ENCODE measurements at places on chromosomes 7 and 10.
A peak's percentile ranks its signal among the peaks of the same experiment; 100 is the strongest.

DNA sequence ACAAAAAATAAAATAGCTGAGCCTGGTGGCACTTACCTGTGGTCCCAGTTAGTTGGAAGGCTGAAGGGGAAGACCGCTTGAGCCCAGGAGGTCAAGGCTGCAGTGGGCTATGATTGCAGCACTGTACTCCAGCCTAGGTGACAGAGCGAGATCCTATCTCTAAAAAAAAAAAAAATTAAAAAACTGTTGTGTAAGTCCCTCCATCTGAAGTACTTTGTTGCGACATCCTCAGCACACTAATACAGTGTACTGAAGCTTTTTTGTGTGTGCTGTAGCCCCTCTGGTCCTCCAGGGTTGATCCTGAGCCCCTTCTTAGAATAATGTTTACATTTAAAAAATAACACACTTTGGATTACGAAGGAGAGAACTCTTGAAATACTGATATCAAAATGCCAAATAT lies 71.3 kb downstream of the PFKFB3 start:
- no peak for DNase-seq

DNA sequence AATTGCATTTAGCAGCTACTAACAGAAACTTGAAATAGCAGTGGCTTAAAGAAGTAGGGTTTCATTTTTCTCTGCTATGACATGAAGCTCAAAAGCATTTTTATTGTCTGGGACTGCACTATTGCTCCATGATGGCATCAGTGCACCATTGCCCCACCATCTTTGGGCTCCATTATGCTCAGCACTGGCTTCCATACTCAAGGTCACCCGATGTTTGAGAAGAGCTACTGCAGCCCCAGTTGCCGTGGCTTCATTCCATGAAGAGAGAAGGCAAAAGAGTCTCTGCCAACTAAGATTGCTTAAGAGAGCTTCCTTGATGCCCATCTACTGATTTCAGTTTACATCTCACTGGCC lies 192.2 kb upstream of the LRGUK start:
- DNase-seq = no peak

- DNase-seq = no peak
These were observed 88.8 kb upstream of the RET start for GRCh38 chr10:42988069-42988468.

GRCh38 chr7:17709127-17709526 lies 231.2 kb downstream of the SNX13 start:
- DNase-seq = no peak

- DNase-seq = no peak
These were observed 37.5 kb downstream of the PWWP2B start for GRCh38 chr10:132434405-132435005.

DNA sequence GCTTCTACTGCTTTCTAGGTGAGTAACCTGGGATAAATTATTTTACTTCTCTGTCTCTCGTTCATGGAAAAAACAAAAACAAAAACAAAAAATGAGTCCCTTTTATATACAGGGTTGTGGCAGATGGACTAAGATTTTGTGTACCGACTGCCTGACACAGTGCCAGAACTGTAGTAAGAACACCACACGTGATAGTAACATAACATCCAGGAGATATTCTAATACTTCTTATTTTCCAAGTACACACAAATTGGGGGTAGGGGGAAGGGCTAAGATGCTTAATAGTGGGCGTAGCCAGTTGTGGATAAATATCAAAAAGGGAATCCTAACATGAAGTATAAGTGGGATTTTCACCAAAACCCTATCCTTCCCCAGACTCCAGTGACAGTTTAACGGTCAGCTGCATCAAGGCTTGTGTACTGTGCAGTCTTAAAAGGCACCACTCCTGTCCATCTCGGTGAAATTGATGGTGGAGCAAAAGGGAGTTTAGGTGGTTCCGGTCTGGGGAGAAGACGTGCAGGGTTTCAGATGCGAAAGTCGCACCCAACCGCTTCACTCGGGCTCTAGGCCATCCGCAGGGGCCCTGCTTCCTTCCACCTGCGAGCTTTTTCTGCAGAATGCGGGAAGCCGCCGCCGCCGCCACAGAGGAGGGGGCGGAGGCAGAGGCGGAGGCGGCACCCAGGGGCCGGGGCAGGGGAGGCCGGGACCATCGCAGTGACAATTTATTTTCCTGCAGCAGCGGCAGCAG lies at the start of gene STAMBPL1:
STAMBPL1 (plus strand) TSS at position 712 of the 748 bp plus-strand sequence. CDS start 21,464 bp downstream, outside the sequence.
- DNase-seq = no peak

GRCh38 chr10:122263971-122264370 lies 7.1 kb upstream of the BTBD16 start:
- peak; percentile 81 for DNase-seq

DNA sequence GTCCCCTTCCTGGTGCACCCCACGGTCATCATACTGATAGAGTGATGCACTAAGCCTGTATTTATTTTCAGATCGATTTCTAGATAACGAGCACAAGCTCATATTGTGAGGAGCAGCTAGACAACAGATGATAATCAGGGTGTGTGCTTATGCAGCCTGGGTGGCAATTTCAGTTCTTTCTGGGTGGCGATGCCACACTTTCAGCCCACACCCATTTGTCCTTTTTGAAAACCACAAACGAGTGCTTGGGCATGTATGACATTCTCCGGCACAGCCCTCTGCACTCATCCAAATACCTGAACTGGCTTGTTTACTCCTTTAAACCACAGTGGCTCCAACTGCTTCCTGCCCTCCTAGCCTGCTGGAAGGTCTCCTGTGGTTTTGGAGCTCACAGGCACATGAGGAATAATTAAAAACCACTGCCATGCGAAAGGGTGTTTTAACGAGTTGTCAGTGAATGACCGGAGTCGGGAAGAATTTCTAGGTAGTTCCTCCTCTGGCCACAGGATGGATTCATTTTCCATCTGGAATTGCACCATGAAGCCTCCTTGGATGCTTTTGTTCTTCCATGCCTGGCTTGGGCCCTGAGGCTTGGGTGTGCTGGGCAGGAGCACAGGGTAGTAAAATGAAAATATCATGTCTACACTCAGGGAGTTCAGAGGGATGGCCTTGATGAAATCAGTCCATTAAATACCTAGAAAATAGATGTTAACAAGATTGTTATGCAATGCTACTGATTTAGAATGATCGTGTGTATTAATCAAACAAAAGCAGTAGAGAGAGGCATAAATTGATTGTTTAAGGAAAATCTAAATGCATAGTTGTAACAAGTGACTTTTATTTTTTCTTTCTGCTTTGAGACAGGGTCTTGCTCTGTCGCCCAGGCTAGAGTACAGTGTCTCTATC lies 52.4 kb upstream of the ITGB1 start:
- DNase-seq = peak; percentile 96

DNA sequence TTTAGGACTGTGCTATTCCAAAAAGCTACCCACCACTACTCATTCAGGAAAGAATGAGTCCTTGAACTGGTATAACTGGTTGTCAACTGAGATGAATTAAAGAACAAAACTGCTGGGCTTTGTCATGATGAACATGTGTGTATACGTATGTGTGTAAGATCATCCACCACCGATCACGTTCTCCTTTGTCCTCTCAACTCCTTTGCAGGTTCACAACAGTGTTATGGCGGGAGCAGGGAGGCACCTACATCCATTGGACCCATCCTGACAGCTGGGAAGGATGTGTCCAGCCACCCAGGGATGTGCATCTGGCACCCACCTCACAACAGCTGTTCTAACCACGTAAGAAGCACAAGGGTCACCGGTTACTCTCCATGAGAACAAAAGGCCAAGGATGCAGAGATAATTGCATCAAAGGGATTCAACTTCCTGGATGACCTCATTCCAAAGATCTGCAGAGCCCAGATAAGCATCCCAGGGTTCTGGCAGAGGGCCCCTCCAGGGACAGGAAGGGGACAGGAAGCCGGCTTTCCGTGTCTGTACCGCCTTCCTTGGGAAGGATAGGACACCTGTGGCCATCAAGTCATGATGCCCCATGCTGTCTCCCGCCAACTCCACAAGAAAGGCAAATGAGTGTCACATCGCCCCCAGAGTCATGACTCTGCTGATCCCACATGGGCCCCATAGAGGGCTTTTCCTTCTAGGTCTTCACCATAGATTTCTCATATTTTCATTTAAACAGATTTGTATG lies 66.1 kb downstream of the STEAP1B start:
- DNase-seq = peak; percentile 25

DNA sequence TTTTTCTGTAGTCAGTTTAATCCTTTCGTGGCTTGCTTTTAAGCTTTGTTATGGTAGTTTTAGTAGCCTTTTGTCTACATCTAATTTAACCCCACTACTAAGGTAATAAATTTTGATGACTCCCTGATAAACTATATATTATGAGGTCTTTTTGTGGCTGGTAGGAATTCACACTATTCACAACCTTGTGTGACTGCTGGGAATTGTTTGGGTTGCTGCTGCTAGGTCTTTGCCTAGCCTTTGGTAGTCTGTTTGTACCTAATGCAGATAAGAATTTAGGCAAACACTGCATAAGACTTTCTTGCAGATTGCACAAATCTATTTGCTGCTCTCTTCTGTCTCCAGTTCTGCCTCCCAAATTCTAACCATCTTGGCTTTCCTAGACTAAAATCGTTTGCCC lies 58.3 kb downstream of the SHOC2 start:
- no peak for DNase-seq

DNA sequence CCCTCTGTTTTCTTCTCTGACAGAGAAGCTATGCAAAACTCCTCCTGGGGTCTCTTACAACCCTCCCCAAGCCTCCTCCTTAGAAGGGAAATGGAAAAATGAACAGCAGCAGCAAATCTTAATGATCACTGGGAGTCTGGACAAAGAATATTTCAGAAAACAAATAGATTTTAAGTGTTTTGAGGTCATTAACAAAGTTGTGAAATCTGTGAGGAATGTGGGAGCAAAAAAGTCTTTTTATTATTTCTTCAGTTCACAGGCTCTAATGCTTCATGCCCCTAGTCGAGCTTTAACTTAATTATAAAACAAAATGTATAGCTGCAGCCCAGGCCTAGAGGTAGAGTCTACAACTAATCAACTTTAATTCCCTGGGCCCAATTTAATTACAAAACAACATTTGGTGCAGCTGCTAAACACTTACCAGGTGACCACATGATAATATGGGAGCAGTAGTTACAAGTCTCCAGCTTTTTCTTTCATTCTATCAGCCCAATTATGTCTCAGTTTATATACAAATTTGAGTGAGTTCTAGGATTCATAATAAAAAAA lies 293.2 kb downstream of the THSD7A start:
- no peak for DNase-seq

- peak; percentile 11 for DNase-seq
These were observed 436 bp downstream of the GNB2 start for GRCh38 chr7:100673942-100674410.

- no peak for DNase-seq
These were observed 168.3 kb downstream of the CREB5 start for GRCh38 chr7:28580665-28581064.

DNA sequence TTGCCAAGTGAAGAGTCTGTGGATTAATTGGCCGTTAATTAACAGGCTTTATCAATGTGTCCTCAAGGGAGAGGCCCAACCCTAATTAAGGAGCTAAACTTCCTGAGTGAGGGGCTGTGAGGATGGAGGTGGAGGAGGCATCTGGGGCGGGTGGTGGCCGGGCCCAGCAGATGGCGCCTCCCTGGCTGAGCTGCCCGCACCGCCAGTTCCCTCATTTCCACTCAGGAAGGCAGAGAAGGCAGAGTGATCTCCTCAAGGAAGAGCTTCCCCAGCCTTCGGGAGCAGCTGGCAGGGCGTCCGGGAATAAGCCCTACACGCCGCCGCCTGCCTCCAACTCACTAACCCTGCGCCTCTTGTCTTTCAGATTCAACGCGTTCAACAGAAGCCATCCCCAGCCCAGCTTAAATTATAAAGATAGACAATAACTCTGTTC lies 112.2 kb downstream of the CYTH3 start:
- DNase-seq = no peak

- no peak for DNase-seq
These were observed at the start of gene ZNF727 for GRCh38 chr7:64045301-64046040. Gene ZNF727, plus strand, starts transcription at chr7:64045434. Its CDS starts 188 bp downstream, at chr7:64045622.

DNA sequence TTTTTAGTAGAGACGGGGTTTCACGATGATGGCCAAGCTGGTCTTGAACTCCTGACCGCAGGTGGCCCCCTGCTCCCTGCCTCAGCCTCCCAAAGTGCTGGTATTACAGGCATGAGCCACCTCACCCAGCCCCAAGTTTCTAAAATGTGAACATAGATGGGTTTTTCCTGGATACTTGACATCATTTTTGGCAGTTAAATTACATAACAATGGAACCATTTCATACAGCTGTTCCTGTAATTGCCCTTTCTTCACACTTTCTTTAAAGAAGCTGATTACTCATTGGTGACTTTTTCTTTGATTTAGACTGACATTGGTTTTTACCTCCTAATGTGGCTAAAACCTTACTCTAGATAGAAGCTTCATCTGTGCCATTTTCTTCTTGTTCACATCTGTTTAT lies 5.9 kb downstream of the ZKSCAN1 start:
- DNase-seq = no peak

DNA sequence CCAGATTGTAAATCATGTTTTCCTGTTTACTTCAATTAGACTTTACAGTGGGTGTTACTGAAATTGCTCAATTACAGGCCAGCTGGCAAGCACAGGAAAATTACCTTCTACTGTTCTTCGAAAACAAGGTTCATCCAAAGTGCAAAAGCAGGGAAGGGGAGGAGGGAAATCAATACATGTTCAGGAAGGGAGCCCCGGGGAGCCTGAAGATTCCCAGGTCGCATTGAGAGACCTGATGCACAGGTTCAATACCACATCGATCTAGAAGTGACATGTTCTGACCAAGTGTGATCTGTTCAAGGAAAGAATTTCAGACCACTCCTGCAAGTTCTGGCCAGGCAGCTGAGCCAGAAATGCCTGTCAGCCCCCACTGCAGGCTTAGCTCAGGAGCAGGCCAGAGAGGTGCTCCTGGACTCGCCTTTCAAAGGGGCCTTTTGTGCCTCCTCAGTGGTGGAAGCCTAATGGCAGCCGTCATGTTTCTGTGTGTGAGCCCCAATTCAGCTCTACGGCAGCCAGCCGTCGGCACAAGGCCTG lies 35.9 kb downstream of the FAM53B start:
- DNase-seq = no peak

- no peak for DNase-seq
These were observed 145.0 kb downstream of the WDR37 start for GRCh38 chr10:1200866-1201807.

GRCh38 chr7:47957156-47957555 lies 8.9 kb upstream of the PKD1L1 start:
- no peak for DNase-seq

- DNase-seq = no peak
These were observed 2.6 kb downstream of the ADIRF start for GRCh38 chr10:86970982-86971231.

DNA sequence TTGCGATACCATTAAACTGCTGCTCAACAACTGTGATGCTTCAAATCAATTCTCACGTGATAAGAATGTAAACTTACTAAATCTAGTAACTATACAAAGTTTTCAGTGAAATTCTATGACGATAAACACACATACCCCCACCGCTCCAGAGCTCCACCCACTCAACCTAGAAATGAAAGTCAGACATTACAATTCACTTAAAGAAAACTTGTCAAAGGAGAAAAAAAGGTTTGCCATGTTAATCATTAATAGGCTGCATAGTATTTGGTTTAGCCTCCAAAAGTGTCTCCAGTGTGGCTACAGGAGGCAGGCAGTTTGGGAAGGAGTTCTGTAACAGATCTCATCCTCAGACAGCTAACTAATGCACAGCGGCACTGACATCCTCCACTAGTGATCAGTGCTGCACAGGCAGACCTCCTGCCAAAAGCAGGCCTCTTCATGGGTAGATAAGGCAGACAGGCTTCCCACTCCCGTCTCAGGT lies 3.1 kb downstream of the HERPUD2 start:
- no peak for DNase-seq
